D721Med (cell line): ENCODE measurements at places on chromosomes 12 and 14.

DNA sequence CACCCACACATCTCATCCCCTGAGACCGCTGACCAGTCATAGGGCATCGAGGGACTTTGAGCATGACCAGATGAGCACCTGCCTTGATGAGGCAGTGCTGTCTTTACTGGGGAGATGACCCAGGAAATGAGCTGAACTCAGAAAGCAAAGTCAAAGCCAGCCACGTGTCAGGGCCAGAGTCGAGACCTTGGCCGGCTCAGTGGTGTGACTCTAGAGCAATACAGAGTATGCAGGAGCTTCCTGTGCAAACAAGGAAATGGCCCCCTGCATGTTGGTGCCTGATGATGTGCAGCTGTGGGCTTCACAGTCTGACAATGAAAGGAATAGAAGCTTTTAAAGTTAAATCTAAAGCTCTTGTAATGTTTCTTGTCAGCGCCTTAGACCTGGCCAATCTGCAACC is 332.9 kb downstream of the PCNX1 start:
- DNase-seq: no peak

DNA sequence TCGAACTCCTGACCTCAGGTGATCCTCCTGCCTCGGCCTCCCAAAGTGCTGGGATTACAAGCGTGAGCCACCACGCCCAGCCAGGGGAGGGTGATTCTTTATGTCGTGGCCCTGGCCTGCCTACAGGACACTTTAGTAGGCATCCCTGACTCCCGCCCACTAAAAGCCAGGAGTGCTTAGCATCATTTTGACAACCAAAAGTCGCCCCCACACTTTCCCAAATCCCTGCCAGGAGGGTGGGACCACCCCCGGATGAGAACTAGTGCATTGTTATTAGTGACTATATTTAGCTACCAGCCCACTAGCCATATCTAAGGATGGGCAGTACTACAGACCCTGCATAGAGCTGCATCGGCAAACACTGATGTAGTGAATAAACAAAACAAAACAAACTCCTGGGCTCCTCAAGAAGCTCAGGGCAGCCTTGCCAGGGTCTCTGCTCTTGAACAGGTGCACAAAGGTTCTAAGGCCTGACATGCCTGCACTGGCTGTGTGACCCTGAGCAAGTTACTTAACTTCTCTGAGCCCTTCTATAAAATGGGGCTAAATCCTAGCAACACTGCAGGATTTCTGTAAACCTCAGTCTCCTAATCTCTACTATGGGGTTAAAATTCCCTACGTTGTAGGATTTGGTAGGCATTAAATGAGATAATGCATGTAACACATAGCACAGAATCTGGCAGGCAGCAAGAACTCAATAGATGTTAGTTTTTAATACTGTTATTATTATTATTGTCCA is 2.2 kb downstream of the CAMKK2 start:
- DNase-seq: no peak

DNA sequence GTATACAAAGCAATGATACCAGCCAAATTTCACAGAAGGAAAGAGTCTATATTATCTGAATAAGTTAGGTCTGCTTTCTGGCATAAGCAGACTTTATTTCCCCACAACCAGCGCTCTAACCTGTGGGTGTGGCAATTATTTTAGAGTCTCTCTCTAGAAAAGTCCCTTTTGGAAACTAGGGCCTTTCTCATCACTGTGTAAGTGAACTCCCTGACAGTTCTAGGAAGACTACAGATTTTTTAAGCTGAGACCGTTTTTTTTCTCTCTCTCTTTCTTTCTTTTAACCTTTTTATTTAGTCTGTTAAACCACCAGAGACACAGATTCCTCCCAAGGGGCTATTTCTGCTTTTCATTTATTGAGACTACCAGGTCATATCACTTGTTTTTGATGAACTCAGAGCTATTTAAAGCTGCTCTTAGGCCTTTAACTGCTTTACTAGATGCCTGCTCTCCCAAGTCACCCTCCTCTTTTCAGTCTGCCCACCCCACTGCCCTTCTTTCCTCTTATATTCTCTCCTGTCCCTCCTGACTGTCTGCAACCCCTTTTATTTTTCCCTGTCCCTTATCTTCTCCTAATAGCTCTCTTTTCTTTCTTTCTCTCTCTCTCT is 69.2 kb upstream of the ARHGAP5 start:
- no peak for DNase-seq

DNA sequence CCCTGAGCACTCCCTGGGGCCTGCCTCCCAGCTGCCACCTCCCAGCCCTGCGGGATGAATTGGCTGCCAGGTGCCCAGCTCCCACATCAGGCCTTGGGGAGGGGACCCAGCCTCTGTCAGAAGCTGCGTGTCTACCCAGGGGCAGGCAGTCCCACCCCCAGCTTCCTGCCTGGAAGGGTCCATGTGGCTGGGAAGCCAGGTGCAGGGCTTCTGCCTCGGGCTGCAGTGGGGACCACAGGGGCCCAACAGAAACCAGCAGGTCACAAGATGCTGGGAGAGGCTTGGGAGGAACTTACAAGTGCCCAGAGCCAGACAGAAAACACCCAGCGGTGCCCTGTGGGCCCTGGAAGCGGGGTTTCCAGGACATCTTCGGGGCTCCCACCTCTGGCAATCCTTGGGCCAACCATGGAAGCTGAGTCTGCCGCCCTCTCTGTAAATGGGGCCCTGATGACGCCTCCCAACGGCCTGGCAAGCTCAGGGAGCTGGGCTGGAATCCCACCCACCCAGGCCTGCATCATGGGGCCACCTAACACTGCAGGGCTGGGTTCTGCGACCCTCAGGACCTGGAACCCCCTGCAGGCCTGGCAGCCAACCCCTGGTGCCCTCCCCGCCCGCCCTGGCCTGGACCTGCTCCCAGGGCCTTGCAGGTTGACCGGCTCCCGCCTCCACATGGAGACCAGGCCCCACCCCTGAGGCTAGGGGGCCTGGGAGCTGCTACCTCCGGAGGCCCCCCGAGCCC is 36.6 kb downstream of the CCNK start:
- no peak for DNase-seq

GRCh38 chr14:22252686-22253085 is 336.3 kb downstream of the DAD1 start:
- DNase-seq: no peak

DNA sequence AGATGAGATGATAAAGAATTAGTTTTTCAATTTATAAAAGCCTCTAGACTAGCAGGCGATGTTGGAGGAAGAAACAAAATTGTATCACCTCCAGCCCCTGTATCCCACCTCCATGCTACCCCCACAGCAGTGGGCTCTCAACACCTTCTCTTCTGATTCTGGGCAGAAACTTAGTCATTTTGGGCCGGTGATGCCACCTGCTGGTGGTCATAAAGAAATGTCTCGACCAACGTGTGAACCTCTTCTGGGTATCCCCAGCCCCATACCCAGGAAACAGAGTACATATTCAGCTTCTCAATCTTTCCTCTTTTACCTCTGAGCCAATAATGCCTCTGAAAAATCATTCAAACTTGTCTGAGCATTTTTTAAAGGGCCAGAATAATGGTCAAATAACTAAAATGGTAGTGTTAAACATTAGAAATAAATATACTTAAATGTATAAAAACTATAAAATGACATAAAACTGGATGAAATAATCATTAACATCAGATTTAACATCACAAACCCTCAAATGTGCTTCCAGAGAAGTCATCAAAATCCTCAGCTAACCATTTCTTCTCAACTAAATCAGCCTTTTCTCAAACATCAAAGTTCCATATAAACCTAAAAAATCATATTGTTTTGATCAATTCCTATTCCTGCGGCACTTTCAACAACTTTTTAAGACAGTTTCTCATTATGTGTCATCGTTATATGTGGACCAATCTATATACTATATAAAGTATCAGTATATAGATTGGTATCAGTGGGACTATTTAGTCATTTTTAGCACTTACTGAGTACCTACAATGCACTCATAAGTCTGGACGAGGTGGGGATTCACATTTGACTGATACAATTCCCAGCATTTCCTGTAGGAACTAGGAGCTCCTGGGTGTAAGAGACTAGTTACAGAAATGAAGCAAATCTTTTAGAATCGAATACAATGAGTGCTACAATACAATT is 69.4 kb downstream of the ATXN2 start:
- peak; percentile 43 for DNase-seq

DNA sequence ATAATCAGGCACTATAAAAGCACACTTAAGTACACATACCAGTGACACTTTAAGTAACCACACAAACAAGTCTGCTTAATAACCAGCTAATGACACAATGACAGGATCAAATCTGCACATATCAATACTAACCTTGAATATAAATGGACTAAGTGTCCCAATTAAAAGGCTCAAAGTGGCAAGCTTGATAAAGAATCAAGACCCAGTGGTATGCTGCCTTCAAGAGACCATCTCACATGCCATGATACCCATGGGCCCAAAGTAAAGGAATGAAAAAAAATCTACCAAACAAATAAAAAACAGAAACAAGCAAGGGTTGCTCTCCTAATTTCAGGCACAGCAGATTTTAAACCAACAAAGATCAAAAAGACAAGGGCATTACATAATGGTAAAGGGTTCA is 470.4 kb downstream of the TRHDE start:
- DNase-seq: no peak

GRCh38 chr12:131830335-131830913 is 2.2 kb downstream of the MMP17 start:
- no peak for DNase-seq

DNA sequence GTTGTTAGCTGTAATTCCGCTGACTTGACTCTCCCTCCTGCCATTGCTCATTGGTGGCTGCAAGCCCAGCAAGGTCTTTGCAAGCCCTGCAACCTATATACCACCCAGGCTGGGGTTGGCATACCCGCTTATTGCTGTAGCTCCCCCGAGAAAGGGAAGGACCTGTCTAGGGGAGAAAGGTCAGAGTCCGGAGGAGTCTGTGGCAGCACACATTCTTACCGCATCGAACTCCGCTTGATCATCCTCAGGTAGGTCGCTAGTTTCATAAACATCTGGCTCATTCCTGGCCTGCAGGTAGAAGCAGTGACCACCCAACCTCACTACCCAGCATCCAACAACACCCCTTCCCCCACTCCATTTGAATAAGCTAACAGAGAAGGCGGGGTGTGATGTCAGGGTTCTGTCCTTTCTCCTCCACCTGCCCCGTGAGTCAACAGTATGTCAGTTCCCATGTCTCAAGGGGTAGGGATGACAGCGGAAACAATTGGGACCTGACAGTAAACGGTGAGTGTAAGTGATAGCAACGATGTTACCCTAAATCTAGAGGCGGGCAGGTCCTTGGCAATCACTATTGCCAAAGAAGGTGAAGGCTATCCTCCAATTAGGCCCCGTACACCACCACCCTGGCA is 1.1 kb downstream of the DCTN2 start:
- no peak for DNase-seq

GRCh38 chr12:68341822-68342221 is 9.7 kb upstream of the MDM1 start:
- DNase-seq: no peak

DNA sequence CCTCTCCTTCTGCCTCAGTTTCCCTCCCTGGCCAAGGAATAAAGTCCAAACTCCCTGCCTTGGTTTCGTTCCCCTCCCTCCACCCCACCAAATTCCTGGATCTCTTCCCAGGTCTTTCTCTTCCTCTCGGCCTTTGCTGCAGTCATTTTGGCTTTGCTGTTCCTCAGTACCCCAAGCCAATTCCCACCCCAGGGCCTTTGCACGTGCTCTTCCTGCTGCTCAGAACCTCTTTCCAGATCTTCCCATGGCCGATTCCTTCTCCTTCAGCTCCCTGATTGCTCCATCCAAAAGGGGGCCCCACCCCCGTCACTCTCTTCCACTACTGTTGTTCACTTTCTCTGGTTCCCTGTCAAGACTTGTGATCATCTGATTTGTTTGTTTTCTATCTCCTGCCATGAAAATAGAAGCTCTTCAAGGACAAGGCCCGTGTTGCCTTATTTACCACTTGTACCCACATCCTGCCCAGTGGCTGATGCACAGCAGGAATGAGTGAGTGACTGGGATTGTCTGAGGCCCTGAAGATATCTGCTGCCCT is 3.1 kb downstream of the HNF1A start:
- DNase-seq: no peak

DNA sequence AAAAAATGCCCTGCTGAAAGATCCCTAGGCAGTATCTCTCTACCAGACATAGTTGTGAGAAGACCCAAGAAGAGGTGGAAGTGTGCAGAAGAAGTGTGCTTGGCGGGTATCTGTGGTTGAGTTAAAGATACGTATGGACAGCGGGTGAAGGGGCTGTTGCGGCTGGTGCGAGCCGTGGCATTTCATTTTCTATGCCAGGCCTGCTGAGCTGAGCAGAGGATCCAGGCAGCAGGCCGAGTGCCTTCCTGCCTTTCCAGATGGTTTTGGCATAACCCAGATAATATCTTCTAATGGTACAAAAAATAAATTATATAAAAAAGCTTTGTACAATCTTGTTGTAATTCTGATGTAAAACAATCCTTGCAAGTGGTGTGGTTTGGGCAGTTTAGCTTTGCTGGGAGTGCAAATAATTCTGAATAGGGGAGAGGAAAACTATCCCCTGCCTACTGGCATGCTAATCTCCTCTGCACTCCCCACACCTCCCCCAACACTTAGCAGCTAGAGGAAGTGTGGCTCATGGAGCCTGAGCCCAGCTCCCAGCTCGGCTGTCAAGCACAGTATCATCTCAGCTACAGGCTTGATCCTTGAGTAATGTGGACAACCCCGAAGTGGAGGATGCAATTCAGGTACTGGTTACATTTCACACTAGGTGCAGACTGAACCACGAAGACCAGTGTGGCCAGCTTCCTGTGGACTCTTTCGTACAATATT is 168.9 kb downstream of the VRK1 start:
- DNase-seq: no peak

- DNase-seq: no peak
These were observed 373.5 kb upstream of the OR4E1 start for GRCh38 chr14:22047115-22047514.

- no peak for DNase-seq
These were observed 104.2 kb downstream of the ADGRD1 start for GRCh38 chr12:131057722-131058515.

DNA sequence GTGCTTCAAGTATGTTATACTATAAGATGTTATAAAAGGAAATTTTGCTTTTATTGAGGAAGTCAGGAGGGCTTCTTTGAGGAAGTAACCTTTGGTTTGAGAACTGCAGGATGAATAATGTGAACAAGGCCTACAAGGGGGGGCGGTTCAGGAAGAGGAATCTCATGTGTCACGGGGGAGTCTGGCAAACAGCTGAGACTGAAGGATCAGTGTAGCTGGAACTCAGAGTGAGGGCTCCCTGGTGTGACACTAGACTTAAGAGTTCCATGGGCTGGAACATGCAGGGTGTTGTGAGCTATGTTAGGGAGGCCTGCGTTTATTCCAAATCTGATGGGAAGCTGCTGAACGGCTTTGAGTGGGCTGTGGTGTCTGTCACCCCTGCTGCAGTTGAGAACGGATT is 62.3 kb downstream of the UNC79 start:
- no peak for DNase-seq

- no peak for DNase-seq
These were observed 4.4 kb downstream of the LGALS3 start for GRCh38 chr14:55133416-55133815.
